Activated T-cell treated with anti-CD3 and anti-CD28 coated beads for 4 hours (primary cell): ENCODE measurements at places on chromosomes 1 and 21.

DNA sequence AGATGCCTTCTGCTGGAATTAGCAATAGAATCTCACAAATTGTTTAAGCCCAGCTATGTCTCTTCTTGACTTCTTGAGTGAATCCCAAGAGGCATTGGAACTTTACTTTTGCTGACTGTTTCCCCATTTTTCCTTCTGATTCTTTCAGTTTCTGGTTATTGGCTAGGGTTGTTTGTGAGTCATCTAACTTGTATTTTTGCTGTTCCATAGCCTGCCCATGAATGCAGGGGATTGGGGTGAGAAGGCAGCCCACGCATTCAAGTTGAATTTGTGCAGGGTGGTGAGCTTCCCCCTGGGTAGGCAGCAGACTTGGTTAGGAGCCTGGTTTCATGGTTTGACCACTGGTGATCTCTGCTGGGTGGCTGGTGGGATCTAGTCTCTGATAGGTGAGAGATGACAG, 10.4 kb upstream of the KLF17 start:
- no peak for DNase-seq

DNA sequence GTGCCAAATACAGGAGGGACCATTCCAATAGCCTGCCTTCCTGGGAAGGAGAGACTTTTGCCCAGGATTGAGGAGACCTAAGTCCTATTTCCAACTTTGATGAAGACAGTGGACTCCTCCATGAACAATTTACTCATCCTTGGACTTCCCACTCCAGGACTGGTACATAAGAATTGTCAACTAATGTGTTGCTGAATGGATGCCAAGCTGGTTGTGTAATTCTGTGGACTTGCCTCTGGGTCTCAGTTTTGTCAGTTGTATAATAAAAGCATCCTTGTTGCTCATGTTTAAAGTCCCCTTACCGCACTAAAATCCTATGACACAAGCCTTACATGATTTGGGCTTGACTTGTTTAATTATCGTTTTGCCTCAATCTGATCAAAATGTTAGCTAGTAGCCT, 13.2 kb upstream of the ZP4 start:
- no peak for DNase-seq

GRCh38 chr1:188590641-188591040, 1761.9 kb downstream of the PLA2G4A start:
- no peak for DNase-seq

GRCh38 chr1:19003371-19004290, 47.2 kb upstream of the IFFO2 start:
- no peak for DNase-seq

GRCh38 chr1:202144402-202145067, at the start of gene ARL8A:
Gene ARL8A, minus strand, starts transcription at chr1:202144737. Its CDS starts 165 bp downstream, at chr1:202144572.
- peak; percentile 51 for DNase-seq

GRCh38 chr1:218479436-218480115, 134.4 kb downstream of the TGFB2 start:
- DNase-seq: no peak

DNA sequence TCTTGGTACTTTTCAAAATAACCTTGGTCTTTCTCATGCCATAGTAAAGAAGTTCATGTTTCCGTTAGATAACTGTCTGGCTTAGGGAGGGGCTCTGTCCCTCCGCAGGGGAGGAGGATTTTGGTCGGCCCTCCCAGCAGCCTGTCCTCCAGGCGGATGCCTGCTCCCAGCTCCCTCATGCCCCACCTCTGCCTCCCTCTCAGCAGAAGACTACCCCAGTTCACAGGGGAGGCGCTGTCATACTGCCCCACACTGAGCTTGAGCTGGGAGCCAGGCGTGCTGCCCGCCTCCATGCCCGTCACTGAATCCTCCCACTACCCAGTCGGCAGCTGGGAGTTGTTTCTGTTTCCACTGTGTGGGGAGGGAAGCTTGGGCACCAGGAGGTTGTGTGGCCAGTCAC, 127.3 kb downstream of the CAMTA1 start:
- DNase-seq: no peak

DNA sequence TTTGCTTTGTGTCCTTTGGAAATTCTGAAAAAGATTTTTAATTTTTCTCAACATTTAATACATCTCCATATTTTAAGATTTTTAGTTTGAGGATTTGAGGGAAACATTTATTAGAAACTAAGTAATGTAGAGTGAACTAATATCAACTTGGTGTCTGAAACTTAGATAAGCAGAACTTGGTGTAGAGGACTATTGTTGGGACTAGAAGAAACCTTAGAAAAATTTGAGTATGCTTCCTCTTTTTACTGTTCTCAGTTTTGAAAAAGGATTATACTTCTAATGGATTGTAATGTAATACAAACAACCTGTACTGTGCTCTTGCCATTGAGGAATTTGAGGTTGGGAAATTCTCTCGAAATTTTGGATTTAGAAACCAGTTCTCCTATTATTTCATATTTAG, 2.4 kb downstream of the FNBP1L start:
- no peak for DNase-seq

DNA sequence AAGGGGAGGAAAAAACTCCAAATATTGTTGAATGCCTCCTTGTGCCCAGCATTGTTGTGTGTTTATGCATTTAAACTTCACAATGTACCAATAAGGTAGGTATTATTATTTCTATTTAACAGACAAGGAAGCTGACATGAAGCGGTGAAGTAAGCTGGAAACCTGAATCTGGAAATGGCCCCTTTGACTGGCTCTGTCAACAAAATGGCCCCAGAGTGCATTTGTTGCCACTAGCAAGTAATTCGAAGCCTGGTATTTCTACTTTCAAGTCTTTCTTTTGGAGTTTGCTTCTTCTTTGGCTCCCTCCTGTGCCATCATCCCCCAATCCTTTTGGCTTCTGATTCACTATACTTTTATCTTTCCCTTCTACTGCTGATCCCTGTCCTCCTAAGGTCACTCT, 23.1 kb downstream of the CRYZL1 start:
- no peak for DNase-seq

- no peak for DNase-seq
Measured at GRCh38 chr1:27601771-27602461, 2.0 kb downstream of the AHDC1 start.

GRCh38 chr1:32032275-32032615, 18.6 kb downstream of the KHDRBS1 start:
- DNase-seq: no peak

- no peak for DNase-seq
Measured at GRCh38 chr1:88885933-88886332, 5.4 kb downstream of the GTF2B start.

DNA sequence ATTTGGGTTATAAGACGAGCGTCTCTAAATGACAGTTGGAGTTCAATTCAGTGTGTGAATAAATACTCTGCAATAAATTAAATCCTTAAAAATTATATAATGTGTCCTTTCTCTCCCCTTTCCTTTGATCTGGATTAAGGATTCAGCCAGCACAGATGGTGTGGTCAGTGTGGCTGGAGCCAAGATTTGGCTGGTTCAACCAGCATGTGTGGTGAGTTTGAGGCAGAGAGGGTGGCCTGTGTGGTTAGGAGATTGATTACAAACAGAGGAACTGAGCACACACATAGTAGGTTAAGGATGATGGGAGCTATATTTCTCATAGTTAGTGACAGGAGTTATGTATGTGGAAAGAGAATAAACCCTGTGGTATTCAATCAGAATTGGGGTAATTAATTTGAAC, 14.2 kb upstream of the AMIGO1 start:
- no peak for DNase-seq

DNA sequence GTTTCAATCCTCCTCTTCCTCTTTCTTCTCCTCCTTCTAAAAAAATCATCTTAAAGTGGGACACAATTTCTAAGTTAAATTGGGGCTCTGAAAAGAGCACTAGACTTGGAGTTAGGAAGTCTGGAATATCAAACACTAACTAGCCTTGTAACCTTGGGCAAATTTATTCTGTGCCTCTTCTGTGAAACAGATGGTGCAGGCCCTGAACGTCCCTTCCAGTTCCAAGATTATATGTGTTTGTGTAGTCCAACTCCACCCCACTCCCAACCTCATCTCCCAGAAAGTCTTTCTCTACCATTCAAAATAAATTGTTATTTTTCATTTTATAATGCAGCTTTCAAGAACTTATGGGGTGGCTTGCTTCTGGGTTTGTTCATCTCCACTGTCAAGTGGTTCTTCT, 630.0 kb downstream of the LMO4 start:
- DNase-seq: no peak

DNA sequence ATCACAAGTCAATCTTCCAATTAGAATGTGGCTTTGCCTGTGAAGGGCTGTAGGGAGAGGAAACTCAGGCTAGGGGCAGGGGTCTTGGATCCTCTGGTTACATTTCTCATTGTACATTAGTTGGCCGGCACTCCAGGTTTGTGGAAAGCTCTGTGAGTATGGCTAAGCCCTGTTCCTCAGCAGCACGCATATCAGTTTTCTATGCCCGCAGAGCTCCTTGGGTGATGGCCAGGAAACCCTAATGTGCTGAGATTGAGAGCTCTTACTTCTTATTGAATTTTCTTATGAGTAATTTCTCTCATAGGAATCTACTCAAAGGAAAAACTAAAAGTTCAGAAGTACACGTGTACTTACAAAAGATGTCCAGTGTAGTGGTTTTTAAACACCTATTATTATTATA, 30.7 kb upstream of the STMN1 start:
- no peak for DNase-seq

- DNase-seq: no peak
Measured at GRCh38 chr1:229043115-229043514, 227.8 kb upstream of the RAB4A start.

GRCh38 chr1:116674751-116675150, 7.2 kb upstream of the IGSF3 start:
- no peak for DNase-seq

DNA sequence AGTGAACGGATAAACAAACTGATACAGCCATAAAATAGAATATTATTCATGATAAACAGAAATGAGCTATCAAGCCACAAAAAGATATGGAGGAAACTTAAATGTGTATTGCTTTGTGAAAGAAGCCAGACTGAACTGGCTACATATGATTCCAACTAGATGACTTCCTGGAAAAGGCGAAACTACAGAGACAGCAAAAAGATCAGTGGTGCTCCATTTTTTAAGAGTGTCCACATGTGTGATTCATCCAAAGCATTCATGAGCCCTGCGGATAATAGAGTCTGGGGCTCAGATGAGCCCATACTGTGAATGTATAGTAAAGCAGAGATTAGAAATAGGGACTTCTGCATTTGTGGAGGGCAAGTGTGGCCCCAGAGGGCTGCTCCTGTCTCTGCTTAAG, 7.8 kb upstream of the TMEM222 start:
- DNase-seq: no peak

GRCh38 chr1:202286622-202287097, 55.1 kb downstream of the UBE2T start:
- no peak for DNase-seq

DNA sequence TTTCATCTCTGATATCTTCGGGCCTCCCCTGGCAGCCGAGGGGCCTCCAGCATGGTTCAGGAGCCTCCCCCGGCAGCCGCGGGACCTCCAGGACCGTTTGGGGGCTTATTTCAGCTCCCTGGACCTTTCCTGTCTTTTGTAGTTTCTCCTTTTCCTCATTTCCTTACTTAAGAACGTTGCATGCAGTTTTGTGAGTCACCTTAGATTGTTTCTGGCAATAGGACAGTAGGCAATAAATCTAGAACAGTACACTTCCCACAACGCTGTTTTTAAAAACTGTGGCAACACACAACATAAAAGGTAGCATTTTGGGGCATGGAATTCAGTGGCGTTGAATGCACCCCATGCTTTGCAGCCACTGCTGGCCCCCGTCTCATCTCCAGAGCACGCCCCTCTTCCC, 24.4 kb downstream of the FAAP20 start:
- no peak for DNase-seq

- no peak for DNase-seq
Measured at GRCh38 chr1:83827741-83828140, 171.2 kb downstream of the TTLL7 start.

GRCh38 chr1:151729966-151730291, 8.6 kb downstream of the RIIAD1 start:
- no peak for DNase-seq

- DNase-seq: no peak
Measured at GRCh38 chr1:171126504-171126903, 35.8 kb downstream of the FMO3 start.

DNA sequence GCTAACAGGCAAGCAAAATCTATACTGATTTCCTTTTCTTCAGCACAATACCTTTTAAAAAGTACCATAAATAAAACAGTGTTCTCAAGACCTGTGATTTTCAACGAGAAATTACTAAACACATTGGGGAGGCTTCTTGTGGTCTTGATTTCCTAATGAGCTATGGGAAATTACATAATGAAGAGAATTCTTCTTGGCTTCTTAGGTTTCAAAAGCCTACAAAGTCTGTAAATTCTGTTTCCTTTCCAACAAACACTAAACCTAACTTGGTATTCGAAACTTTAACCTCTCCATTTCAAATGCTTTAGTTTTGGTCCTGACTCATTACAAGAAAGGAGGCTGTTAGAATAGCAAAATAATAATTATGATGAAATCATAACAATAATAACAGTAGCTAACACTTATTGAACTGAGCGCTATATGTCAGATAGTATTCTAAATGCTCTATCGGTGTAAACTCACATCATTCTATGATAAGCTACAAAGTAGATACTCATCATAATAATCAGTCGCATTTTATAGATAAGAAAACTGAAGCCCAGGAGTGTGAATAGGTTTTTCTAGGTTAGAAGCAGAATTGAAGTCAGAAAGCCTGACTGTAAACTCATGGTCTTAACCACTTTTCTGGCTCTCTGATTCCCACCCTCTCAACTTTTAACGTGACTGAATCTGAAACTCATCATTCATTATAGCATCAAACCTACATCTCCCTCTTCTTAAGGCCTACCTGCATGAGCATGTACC, 486.7 kb downstream of the SMYD3 start:
- DNase-seq: no peak

GRCh38 chr21:15442743-15443469, 286.9 kb upstream of the USP25 start:
- DNase-seq: no peak

DNA sequence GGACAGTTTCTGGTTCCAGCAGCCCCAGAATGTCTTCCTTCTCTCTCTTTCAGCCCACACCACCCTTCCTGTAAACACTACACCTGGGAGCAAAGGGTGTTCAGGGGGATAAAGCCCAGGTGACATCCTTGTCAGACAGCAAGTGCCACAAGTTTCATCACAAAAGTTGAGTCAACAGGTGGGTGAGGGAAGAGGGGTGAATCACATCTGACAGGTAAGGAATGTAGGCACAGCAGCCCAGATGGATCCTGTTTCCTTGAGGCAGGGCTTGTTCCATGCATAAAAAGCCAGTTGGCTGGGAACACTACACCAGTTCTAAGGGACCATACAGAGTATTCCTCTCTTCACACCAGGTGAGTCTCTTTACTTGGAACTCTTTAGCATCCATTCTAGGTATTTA, at the start of gene SPRR1B:
SPRR1B (plus strand) TSS at position 309 of the 400 bp plus-strand sequence. CDS start 1,143 bp downstream, outside the sequence.
- DNase-seq: no peak

- no peak for DNase-seq
Measured at GRCh38 chr1:97186381-97186780, 464.8 kb downstream of the PTBP2 start.

GRCh38 chr1:232597721-232598120, 32.2 kb downstream of the SIPA1L2 start:
- DNase-seq: no peak
